Myocyte (in vitro differentiated cells): ENCODE measurements at places on chromosomes 11 and 22. TPM values are rescaled to one million over a fixed set of nuclear protein-coding genes. Genes with fewer than 3 reads are reported as not detected.

CD3E gene
- total RNA-seq = not detected in 2 replicates

ANGPTL5 gene
- not detected in 2 replicates for total RNA-seq

TRIM49D1 gene
- not detected in 2 replicates for total RNA-seq

CLDN5 gene
- total RNA-seq = 7.0 and 11.0 TPM in 2 replicates

KDELR3 gene
- 23.4 and 28.9 TPM in 2 replicates for total RNA-seq

CCDC89 gene
- total RNA-seq = 2.5 and 3.5 TPM in 2 replicates

CHRDL2 gene
- not detected in 2 replicates for total RNA-seq

PTPN5 gene
- not detected in 2 replicates for total RNA-seq

OR8D1 gene
- total RNA-seq = not detected in 2 replicates

CCS gene
- 25.8 and 26.1 TPM in 2 replicates for total RNA-seq

NUDT8 gene
- 2.3 and 5.9 TPM in 2 replicates for total RNA-seq

SYT7 gene
- 6.0 and 13.9 TPM in 2 replicates for total RNA-seq

BAIAP2L2 gene
- 0.10 and 0.45 TPM in 2 replicates for total RNA-seq

ENTHD1 gene
- total RNA-seq = not detected in 2 replicates

NLRP14 gene
- not detected in 2 replicates for total RNA-seq
